ENCODE measurements at places on chromosomes 5 and 9.

GRCh38 chr9:99782962-99783718 lies 38.5 kb upstream of the NR4A3 start:
- DNase-seq, result no peak

- DNase-seq, result no peak
These were observed 18.9 kb upstream of the PDCD6 start for GRCh38 chr5:252546-252945.

DNA sequence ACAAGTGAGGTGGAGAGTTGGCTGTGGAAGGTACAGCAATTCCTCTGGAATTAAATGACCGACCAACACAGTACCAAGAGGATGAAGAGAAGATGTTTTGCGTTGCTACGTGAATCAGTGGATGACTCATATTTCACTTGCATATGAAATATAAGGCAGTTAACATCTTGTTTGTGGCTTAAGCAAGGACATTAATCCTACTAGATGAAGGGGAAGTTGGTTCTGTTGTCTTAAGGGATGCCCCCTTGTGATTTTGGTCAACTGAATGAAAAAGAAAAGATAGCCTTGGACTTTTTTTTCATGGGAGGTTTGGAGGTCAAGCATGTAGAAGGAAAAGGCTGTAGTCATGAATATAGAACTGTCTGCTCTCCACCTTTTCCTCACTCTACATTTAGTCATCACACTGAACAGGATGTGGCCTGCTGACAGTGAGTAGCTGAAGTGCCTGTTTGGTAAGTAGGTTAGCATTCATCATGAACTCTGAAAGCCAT lies 33.9 kb downstream of the VLDLR start:
- no peak for DNase-seq

GRCh38 chr5:56148453-56148971 lies 84.6 kb downstream of the ANKRD55 start:
- DNase-seq, result no peak

DNA sequence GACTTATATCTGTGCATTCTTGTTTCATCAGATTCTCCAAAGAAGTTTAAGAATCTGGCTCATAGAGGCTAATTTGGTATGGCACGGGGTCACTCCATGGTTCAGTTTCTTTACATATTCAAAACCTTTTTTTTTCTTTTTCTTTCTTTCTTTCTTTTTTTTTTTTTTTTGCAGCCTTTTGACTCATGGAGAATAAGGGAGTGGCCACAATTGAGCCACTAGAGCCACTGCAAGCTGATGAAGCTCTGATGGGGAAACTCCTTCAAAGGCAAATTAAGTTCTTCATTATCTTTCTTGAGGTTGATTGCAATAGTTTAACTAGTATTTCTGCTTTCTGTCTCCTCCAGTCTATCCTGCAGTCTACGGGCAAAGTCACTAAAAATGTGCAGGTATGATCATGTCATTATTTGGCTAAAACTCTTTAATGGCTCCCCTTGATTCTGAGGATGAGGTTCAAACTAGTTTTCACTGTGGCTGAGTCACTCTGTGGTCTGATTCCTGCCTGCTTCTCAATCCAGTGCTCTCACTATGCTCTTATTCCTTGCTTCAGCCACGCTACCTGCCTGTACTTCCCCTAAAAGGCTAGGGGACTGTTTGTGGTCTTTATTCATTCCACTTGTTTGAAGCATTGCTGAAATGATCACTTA lies 93.5 kb upstream of the RIOK2 start:
- DNase-seq, result no peak

DNA sequence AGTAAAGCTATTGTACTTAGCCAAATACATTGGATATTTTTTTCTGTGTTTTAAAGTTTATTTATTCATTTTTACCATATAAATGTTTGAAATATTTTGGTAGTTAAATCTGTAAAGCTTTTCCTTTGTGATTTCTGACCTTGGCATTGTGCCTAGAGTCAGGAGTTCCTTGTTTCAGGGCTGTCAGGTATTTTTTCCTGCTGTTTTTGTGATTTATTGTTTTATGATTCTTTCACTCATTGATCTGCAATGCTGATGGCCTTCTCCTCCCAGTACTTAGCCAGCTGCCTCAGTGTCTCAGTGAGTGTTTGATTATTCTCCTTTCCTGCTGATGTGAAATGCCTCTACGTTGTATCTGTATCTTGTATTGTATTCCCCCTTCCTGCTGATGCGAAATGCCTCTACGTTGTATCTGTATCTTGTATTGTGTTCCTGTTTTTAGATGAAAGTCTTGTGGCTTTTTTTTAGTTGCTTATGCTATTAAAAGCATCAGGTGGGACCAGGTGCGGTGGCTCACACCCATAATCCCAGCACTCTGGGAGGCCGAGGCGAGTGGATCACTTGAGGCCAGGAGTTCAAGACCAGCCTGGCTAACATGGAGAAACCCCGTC lies 61.0 kb downstream of the EHMT1 start:
- DNase-seq, result no peak

DNA sequence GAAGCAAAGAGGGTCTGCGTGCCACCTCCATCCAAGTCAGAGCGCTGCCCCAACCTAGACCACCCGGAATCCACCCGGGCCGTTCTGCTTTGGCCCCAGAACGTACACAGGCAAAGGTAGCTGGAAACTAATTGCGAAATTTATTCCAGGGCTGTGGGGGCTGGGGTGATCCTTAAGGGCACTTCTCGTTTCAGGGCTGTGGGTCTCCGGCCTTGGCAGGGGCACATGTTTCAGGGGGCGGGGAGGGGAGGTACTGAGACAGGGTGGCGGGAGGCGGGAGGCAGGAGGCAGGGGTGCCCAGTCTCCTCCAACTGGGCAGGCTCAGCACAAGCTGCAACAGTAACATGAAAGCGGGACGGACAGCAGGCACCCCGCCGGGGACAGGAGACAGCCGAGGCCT lies 26.1 kb downstream of the NR5A1 start:
- no peak for DNase-seq

GRCh38 chr5:82174128-82174918 lies 103.8 kb downstream of the RPS23 start:
- peak; percentile 7 for DNase-seq

DNA sequence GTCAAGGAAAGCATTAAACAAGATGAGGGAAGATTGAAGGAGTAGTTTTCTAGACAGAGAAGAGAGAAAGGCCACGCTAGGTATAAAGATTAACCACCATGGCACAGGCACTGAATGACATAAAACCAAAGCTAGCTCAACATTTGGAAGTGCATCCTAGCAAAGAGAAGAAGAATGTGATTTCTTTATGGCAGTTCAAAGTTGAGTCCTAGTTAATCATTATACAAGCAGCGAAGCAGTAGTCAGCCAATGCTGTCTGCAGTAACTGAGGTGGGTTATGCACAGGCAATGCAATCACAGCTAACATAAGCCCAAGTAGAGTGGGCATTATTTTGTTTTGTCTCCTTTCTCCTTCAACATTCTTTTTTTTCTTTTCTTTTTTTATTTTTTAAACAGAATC lies 24.0 kb upstream of the ANKRD31 start:
- DNase-seq, result no peak

DNA sequence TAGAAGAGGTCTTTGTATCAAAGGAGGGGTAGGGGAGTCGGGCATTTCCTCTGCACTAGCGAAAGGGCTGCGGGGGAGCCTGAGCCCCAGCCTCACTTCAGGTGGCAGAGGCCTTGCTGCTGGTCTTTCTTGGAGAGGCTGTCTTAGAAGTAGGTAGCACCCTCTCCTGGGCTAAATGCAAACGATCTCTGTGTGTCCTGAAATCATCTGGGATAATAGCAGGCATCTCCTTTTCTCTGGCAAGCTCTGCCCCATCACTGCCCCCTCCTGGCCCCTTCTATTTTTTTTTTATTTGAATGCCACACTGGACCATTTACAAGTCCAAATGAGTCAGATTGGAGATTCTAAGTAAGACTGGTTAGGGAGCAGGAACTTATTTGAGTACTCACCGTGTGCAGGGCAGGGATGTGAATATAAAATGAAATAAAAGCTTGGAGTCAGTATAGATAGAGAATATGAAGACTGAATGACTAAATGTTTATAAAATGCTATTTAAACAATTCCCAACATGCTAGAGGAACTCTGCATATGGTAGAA lies 137.1 kb downstream of the FGF1 start:
- DNase-seq, result no peak

GRCh38 chr9:22088053-22088716 lies 79.1 kb upstream of the CDKN2B start:
- DNase-seq, result no peak

DNA sequence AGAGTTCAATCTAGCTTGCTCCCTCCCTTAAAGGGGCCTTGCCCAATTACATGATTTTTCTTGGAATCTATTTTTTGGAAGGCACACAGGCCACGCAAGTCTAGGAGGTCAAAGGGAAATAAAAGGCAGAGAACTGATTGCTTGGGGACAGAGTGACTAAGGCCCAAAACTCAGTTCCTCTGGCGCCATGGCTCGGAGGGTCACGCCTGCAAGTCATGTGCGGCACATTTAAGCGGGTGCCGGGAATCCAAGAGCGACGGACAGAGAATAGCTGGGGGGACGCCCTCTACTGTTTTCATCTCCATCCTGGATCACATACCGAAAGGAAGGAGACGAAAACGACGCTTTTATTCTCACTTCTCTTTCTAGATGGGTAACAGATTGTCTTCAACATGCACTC lies 78.6 kb downstream of the FREM1 start:
- DNase-seq, result no peak

DNA sequence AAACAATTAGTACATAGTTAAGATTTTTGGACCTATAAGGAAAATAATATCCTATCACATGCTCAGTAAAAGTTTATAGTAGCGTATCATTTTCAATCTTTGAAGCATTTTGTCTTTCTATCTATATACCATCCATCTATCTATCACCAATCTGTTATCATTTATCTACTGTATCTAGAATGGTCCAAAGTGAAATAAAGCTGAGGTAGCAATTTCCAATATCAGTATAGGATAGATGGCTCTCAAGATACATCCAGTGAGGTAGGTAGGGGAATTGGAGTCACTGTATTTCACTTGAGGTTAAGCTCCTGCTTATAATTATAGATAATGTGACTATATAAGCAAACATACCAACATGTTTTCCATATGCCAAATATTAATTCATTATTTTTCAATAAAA lies 889.1 kb upstream of the CTNND2 start:
- no peak for DNase-seq

DNA sequence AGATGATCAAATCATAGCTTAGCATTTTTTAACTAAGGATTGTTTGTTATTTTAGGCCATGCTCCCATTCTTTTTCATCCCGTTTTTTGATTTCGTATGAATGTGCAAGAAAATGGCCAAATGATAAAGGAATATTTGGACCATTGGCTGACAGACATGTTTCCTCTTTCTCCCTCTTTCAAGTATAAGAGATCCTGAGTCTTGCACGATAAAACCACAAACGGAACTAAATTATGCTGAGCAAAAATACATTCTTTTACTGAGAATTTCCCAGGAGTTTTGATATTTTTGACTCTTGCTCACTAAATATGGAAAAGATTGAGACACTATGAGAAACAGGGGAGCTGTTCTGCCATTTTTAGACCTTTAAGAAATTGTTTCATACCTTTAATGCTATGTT lies 90.4 kb upstream of the KLF9 start:
- DNase-seq, result no peak

- no peak for DNase-seq
These were observed 33.0 kb downstream of the LMNB1 start for GRCh38 chr5:126809916-126810315.

DNA sequence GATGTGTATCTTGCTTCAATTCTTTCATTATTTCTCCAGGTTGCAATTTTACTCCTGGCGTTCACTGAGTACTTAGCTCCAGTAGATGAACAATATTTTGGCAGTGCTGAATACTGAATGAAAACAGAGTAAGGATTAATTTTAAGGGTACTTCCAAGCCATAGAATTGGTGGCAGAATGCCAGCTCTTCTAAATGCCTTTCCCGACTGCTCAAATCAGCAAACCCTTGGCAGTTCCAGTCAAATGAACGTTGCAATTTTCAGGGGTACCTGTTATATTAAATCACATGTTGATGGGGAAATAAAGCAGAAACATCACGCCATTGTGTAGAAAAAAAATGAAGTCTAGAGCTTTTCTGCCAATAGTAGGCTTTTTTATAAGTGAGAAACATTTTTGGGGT lies 282.4 kb upstream of the RPS23 start:
- no peak for DNase-seq

- DNase-seq, result no peak
These were observed 131.0 kb upstream of the CCNG1 start for GRCh38 chr5:163306421-163306820.

- DNase-seq, result no peak
These were observed 256.5 kb upstream of the NR4A3 start for GRCh38 chr9:99565203-99565602.

GRCh38 chr5:76821136-76821535 lies 2.3 kb downstream of the F2RL1 start:
- DNase-seq, result no peak

DNA sequence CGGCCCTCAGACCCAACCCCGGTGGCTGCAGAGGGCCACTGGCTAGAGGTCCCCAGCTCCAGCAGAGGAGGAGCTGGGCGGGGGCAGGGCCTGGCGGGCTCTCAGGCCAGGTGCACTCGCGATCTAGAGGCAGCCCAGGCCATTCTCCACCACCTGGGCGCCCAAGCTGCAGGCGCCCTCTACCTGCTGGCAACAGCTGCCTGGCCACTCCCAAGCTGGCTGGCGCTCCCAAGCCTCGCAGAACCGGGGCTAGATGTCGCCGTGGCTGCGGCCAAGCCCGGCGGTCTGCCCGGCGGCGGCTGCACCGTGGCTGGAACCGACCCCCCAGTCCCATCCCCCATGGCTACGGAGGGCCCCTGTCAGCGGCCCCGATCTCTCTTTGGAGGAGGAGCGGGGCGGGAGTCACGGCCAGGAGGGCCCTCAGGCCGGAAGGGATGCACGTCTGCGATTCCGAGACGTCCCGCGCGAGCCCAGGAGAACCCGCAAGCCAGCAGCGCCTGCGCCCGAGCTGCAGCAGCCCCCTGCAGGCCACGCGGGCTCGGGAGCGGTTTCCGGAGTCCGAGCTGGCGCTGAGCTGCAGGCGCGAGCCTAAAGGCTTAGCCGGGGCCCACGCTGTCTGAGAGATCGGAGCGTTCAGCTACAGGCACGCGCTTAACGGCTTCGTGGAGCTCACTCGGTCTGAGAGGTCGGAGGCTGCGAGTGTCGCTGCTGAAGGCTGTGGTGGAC lies 44.3 kb upstream of the BICD2 start:
- DNase-seq, result peak; percentile 12
